ENCODE measurements at places on chromosomes 13 and 19.

- no peak for DNase-seq
Observed at GRCh38 chr19:19402656-19403372, 2.7 kb upstream of the GATAD2A start.

GRCh38 chr19:32296694-32297093, 48.7 kb upstream of the ZNF507 start:
- DNase-seq: no peak

- DNase-seq: no peak
Observed at GRCh38 chr13:89584058-89584620, 1763.3 kb upstream of the MIR17HG start.

GRCh38 chr19:37874784-37875183, 31.6 kb downstream of the WDR87 start:
- no peak for DNase-seq

DNA sequence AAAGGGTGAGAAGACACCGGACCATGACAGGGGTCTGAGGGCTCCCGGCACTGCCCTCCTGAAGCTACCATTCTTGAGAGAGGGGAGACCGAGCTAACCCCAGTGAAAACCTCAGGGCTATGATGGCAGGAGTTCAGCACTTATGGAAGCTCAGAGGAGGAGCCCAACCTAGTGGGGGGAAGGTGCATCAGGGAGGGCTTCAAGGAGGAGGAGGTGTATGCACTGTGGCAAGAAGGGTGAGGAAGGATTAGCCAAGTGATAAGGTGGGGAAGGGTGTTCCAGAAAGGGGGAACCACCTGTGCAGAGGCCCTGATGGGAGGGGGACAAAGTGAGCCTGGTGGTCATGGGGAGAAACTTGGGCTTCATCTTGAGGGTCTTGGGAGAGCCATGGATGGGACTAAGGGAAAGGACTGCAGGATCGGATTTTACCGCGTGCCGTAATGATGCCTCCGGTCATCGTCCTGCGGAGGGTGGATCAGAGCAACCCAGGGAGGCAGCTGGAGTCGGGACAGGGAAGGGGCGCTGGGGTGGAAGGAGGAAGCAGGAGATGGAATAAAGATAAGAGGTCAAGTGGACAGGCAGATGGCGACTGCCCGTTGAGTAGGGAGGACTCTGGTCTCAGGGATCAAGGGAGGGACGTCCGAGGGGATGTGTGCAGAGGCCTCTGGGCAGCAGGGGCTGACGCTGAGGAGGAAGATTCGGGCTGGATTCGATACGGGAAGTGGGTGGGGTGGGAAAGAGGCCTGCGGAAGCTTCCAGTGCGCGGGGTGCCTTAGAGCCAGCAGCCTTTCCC, 13.3 kb upstream of the PSMD8 start:
- no peak for DNase-seq

GRCh38 chr13:50730496-50731351, 112.8 kb downstream of the DLEU7 start:
- no peak for DNase-seq

- no peak for DNase-seq
Observed at GRCh38 chr13:52164989-52165388, 5.6 kb upstream of the NEK3 start.

GRCh38 chr13:80428349-80429096, 87.6 kb upstream of the SPRY2 start:
- DNase-seq: no peak

DNA sequence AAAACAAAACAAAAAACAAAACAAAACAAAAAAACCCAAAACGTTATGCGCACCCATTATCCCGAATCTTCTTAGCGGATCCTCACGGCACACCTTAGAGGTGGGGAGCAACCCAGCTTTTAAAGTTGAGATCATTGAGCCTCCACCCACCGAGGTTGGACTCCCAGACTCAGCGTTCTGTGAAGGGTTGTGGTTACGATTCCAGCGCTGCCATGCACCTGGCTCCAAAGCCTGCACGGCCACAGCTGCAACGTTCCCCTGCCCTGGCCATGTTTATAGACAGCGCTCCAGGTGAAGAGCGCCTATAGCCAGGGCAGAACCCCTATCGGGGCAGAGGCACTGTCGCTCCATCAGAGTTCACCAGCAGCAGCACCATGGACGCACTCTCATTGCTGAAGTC, 18.7 kb upstream of the LILRA2 start:
- DNase-seq: no peak

GRCh38 chr13:109541081-109541480, 245.3 kb downstream of the IRS2 start:
- no peak for DNase-seq

GRCh38 chr19:43767316-43767715, 12.6 kb upstream of the SMG9 start:
- DNase-seq: no peak

DNA sequence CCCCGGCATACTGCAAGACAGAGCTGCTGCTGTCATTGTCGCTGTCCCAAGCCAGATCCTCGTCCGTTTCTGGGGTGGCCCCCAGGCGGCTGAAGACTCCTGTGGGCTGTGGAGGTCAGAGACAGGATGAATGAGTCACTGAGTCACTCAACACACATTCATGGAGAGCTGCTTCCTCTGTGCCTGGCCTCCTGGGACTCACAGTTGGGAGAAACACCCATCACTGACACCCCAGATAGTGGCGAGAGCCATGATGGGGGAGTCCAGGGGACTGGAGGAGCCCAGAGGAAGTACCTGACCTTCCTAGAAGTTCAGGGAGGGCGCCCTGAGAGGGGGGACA, 26.0 kb downstream of the C19orf47 start:
- DNase-seq: no peak

GRCh38 chr19:6837525-6837924, 49.9 kb upstream of the ADGRE1 start:
- DNase-seq: no peak

DNA sequence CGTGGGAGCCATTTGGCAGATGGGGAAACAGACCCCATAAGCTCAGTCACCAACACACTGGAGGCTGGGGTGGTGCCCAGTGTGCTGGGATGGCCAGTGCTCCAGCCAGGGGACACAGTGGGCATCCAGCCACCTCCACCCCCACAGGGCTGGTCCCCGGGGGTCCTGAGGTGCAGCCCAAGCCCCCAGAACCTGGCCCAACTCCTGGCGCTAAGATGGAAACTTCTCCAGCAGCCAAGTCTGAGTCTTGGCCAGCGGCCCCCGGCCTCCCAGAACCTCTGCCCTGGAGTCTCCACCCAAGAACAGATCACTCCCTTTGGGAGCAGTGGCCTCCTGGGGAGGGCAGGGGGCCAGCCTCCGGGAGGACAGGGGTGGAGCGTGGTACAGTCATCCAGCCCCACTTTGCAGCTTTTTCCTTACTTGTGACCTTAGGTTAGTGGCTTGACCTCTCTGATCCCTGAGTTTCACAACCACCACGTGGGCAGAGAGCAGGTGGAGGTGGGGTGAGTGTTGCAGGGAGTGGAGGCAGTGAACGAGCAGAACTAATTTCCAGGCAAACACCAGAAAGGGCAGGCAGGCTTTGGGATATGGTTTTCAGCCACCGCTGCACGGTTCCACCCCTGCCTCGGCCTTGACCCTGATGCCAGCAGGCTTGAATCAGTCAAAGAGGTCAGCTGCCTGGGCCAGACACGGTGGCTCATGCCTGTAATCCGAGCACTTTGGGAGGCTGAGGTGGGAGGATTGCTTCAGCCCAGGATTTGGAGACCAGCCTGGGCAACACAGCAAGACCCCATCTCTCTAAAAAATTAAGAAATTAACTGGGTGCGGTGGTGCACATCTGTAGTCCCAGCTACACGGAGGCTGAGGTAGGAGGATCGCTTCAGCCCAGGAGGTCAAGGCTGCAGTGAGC, 4.3 kb upstream of the NRTN start:
- DNase-seq: no peak

- peak; percentile 88 for DNase-seq
Observed at GRCh38 chr13:113411216-113412023, 41.9 kb downstream of the ADPRHL1 start.

DNA sequence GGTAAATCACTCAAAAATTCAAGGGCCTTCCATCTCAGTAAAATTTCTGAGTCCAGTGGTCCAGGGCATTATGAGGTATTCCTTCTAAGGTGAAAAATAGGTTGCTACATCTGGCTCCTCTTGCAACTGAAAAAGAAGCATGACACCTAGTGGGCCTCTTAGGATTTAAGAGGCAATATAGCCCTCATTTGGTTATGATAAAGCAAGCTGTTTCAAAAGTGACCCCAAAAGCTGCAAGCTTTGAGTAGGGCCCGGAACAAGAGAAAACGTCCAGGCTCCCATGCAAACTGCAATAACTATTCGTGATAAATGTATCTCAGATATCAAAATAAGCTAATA, 1910.2 kb upstream of the PRR20A start:
- DNase-seq: no peak

Data from coronary artery (tissue), 2 donors.